ENCODE measurements at places on chromosomes 13 and 19.
A peak's percentile ranks its signal among the peaks of the same experiment; 100 is the strongest.

GRCh38 chr13:91805605-91806004 lies 407.2 kb downstream of the GPC5 start:
- no peak for DNase-seq

GRCh38 chr13:100511466-100511865 lies 77.1 kb downstream of the GGACT start:
- no peak for DNase-seq

DNA sequence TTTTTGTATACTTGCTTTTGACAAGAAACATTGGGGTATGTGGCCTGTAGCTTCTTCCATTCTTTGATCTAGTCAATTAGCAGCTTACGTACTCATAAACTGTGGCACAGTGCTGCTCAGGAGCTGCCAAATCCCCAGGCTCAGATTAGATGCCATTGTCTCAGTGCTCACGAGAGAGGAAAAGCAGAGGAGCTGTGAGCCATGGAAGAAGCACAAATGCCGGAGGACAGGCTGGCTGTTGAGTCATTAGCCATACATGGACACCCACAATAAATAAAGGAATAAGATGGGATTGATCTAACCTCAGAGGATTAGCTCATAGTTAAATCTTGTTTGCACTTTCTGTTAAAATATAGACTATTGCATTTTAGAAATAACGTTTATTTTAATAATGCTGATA lies 121.7 kb downstream of the POSTN start:
- DNase-seq, result no peak

- no peak for DNase-seq
Observed at GRCh38 chr19:42249149-42249750, 5.7 kb downstream of the ERF start.

- no peak for DNase-seq
Observed at GRCh38 chr19:30044273-30045248, 102.5 kb downstream of the URI1 start.

- no peak for DNase-seq
Observed at GRCh38 chr13:93976528-93976927, 503.0 kb downstream of the DCT start.

DNA sequence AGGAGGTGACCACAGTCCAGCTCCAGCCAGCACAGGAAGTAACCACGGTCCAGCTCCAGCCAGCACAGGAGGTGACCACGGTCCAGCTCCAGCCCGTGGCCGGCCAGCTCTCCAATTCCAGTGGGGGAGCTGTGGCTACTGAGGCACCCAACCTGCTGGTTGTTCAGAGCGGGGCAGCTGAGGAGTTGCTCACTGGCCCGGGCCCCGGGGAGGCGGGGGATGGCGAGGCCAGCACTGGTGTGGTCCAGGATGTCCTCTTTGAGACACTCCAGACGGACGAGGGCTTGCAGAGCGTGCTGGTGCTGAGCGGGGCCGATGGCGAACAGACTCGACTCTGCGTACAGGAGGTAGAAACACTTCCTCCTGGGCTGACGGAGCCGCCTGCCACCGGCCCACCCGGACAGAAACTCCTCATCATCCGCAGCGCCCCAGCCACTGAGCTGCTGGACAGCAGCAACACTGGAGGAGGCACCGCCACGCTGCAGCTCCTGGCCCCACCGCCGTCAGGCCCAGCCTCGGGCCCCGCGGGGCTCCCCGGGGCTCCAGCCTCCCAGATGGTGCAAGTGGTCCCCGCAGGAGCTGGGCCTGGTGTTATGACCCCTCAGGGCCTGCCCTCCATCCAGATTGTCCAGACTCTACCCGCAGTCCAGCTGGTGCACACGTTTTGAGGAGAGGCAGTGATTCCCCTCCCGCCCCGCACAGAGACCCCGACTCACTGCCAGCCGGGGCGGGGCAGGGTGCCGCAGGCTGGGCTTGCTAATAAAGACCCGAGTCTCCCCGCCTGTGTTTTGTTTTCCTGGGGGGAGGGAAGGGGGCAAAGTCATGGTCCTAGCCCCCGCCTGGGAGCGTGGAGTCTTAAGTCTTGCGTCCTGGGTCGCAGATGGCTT lies 1.0 kb upstream of the NAT14 start:
- DNase-seq, result no peak

- no peak for DNase-seq
Observed at GRCh38 chr13:98677398-98677797, 75.1 kb downstream of the SLC15A1 start.

GRCh38 chr13:103273825-103274224 lies 207.6 kb upstream of the SLC10A2 start:
- DNase-seq, result no peak

- no peak for DNase-seq
Observed at GRCh38 chr13:110307767-110308655, 927 bp downstream of the COL4A2 start.

DNA sequence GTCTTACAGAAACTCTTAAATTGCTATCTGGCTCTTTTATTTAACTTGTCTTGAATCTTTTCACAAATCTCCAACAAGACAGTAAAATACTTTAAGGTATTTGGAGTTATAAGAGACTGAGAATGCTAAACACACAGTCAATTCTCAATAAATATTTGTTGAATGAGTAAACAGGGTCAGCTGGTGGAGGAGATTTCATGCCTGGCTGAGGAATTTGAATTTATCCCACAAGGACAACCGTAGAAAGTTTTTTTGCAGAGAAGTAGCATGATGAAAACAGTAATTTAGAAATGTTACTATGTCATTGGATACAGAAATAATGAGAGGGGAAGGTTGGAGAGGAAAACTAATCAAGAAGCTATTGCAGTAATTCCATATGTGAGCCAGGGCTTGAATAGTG lies 1223.7 kb downstream of the PCDH17 start:
- DNase-seq, result no peak

DNA sequence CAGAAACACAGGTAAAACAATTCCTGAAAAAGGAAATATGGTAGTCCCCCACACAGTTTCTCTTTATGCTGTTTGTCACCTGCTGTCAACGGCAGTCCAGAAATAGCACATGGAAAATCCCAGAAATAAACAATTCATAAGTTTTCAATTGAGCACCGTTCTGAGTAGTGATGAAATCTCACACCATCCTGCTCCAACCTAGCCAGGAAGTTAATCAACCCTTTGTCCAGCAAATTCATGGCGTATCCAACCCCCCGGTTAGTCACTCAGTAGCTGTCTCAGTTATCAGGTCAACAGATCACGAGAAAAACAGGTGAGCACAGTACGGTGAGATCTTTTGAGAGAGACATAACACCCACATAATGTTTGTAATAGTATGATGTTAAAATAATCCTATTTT lies 74.2 kb downstream of the TUBGCP3 start:
- DNase-seq, result no peak

GRCh38 chr13:92187378-92187989 lies 789.1 kb downstream of the GPC5 start:
- no peak for DNase-seq

- DNase-seq, result no peak
Observed at GRCh38 chr13:98921015-98921580, 56.8 kb downstream of the DOCK9 start.

GRCh38 chr13:65719831-65720230 lies 1510.3 kb downstream of the PCDH9 start:
- DNase-seq, result no peak

DNA sequence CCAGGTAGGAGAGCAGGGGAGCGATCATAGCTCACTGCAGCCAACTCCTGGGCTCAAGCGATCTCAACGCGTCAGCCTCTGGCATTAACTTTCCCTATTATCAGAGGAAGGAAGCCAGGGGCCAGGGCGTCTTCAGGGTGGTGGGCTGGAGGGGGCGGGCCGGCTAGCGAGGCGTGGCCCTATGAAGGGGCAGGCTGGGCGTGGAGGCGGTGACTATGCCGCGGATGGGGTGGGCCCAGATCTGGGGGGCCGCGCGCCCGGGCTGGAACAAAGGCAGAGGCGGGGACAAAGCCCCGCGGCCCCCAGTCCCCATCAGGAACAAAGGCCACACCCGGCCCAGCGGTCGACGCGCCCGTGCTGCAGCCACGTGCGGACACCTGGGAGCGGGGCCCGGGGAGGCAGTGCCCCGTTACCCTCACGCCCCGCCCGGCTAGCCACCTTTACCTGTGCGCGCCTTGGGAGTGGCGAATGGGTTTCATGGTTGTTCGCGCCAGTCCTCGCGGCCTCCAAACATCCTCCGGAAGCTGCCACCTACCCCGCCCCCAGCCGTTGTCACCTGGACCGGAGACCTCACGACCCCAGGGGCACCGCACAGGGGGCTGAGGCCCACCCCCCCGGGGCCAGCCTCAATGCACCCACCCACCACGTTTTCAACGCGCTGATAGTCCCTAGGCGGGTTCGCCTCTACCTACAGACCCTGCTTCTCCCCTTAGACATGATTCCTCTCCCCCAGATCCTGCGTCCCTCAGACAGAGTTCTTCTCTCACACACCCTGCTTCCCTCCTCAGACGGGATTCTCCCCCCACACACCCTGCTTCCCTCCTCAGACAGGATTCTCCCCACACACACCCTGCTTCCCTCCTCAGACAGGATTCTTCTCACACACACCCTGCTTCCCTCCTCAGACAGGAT lies 5.4 kb upstream of the TRIM28 start:
- no peak for DNase-seq

- DNase-seq, result no peak
Observed at GRCh38 chr19:13634658-13635057, 128.4 kb upstream of the CACNA1A start.

GRCh38 chr19:30369833-30370232 lies 2.4 kb upstream of the ZNF536 start:
- no peak for DNase-seq

GRCh38 chr13:93098972-93099371 lies 127.6 kb upstream of the GPC6 start:
- no peak for DNase-seq

- DNase-seq, result no peak
Observed at GRCh38 chr13:26062853-26063444, 11.1 kb upstream of the SHISA2 start.

- DNase-seq, result no peak
Observed at GRCh38 chr13:72805676-72806346, 23.9 kb downstream of the PIBF1 start.

DNA sequence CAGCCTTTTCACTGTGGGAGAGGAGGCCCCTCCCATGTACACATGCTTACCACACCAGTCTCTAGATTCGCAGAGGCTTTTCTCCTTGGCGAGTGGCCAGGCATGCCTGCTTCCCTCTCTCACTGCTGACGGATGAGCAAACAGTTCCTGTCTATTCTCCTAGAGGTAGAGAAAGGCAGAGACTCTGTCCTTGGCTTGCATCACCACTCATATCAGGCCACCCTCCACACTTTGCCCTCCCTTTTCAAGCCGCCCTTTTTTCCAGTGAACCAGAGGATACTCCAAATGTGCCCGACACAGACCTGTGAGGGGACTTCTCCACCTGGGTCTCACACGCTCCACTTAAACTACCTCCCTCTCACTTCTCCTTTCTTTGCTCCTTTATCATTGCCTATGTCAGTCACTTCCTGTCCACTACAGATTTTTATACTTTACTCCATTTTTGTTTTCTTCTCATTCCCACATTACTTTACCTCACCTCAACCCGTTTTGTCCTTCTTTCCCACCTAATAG lies 284.6 kb downstream of the DNAJC15 start:
- no peak for DNase-seq

GRCh38 chr19:35468637-35469036 lies 20.6 kb downstream of the FFAR2 start:
- DNase-seq, result peak; percentile 19

- no peak for DNase-seq
Observed at GRCh38 chr13:47306991-47307390, 410.1 kb upstream of the HTR2A start.

DNA sequence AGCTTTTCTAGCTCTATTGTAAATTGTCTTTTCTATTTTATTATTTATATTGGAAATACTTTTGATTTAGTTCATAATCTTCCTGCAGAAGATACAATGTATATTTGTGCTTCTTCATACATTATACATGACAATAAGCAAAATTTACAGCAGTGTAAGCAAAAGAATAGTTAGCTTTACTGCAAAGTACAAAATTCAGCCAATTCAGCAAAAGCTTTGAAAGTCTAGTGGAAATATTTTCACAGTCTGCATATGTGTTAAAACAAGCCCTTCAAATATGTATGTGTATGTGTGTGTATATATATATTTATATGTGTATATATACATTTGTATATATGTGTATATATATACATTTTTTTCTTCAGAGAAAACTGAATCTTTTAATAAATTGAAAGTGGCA lies 879.1 kb downstream of the SLITRK1 start:
- no peak for DNase-seq

GRCh38 chr19:56477429-56478338 lies 539 bp upstream of the ZNF667 start:
- peak; percentile 93 for DNase-seq

GRCh38 chr19:41957838-41958366 lies 1.2 kb downstream of the RABAC1 start:
- no peak for DNase-seq

- DNase-seq, result no peak
Observed at GRCh38 chr13:74017301-74018061, 116.7 kb downstream of the KLF12 start.

DNA sequence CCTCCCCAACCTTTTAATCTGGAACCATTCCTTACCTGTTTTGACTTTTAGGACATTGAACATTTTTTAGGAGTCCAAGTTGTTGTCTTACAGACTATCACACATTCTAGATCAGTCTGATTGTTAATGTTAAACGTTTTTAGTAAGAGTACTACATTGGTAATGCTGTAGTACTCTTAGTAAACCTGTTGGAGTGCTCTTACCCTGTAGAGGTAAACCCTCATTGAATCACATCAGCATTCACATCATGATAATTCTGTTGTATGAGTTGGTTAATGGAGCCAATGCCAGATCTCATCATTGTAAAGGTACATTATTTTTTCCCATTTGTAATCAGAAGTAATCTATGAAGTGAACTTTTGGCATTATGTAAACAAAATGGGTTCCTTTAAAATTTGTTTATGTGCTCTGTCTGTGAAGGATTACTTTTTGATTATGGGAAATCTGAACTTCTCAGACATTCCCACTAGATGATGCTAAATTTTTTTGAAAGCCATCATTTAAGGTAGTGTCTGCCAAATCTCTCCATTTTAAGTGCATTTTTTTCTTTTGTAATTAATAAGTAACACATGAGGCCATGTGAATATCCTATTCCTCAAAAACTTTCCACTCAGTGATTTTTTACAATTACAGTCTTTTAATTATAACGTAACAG lies 55.2 kb downstream of the VWA8 start:
- DNase-seq, result no peak

- DNase-seq, result no peak
Observed at GRCh38 chr19:8041531-8041931, 11.0 kb upstream of the CCL25 start.

DNA sequence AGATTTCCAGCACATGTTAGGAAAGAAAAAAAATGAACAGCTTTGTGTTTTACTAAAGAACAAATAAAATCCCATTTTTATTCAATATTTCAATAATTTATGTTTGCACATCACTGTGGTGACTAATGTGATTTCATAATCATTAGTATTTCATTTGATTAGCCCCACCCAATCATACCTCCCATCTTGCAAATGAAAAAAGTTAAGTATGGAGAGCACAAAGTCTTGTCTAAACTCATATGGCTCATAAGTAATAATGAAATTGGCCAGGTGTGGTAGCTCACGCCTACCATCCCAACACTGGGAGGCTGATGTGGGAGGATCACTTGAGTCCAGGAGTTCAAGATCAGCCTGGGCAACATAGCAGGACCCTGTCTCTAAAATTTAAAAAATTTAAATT lies 3.8 kb downstream of the ZNF490 start:
- no peak for DNase-seq

- DNase-seq, result no peak
Observed at GRCh38 chr13:106003651-106004050, 531.8 kb downstream of the EFNB2 start.

GRCh38 chr19:42376177-42376555 lies 13.9 kb downstream of the CNFN start:
- no peak for DNase-seq

Measured in nucleus accumbens (tissue), 56 donors.